ENCODE measurements at places on chromosomes 2 and 18.

- DNase-seq = no peak
Measured at GRCh38 chr18:44851856-44852621, 171.4 kb downstream of the SETBP1 start.

DNA sequence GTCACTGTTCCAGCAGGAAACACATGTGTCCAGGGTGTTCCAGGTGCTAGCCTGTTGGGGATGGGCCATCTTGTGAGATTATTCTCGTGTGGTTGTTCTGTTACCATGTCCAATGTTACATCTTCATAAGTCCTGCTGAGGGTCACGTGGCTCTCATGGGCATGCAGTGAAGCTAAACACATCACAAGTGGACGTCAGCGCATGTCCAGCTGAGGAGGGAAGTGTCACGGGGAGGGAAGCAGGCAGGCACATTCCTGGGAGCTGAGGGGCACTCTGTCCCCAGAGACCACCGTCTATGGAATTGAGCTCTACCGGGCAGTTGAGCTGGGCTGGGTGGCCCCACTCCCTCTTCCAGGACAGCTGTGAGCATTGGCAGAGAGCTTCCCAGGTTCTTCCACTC, 155.3 kb upstream of the TWIST2 start:
- DNase-seq = no peak

GRCh38 chr18:35620765-35621164, 39.2 kb downstream of the GALNT1 start:
- DNase-seq = no peak

DNA sequence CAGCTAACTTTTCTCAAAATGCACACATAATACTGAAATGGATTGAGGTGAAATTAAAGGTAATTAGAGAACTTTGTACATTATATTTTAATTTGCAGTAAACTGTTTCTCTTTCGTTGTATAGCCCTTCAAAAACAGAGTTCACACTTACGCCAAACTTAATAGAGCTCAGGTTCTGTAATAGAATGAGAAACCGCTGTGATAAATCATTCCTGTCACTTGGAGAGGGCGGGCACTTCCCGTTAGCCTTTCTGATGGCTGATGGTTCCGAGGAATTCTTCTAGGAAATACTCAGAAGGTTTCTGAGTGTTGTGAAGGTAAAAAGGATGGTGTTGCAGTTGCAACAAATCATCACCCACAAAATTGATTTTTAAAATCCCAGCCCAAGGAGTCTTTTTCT, 155.8 kb upstream of the ALKAL2 start:
- no peak for DNase-seq

GRCh38 chr2:54479424-54479823, 23.3 kb downstream of the SPTBN1 start:
- no peak for DNase-seq

DNA sequence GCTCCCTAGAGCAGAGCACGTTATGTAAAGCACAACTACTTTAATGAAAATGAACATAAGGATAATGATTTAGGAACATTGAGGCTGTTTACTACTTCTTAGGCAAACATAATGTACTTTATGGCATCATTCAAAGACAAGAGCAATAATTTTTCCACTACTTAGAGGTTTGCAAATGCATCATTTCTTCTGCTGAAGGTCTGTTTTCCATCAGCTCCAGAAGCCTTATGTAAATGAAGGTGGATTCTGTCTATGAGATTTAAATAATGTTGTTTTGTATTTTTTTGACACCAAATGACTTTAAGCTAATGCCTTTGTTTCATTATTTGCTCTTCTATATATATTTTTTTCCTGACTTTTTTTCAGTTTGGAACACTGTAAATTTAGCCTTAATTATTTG, 28.1 kb downstream of the MREG start:
- DNase-seq = no peak
